AG09319 (cell line): ENCODE measurements at places on chromosomes 7 and 10.
A peak's percentile ranks its signal among the peaks of the same experiment; 100 is the strongest.

- peak; percentile 44 for DNase-seq
Measured at GRCh38 chr10:527416-527815, 162.1 kb downstream of the DIP2C start.

DNA sequence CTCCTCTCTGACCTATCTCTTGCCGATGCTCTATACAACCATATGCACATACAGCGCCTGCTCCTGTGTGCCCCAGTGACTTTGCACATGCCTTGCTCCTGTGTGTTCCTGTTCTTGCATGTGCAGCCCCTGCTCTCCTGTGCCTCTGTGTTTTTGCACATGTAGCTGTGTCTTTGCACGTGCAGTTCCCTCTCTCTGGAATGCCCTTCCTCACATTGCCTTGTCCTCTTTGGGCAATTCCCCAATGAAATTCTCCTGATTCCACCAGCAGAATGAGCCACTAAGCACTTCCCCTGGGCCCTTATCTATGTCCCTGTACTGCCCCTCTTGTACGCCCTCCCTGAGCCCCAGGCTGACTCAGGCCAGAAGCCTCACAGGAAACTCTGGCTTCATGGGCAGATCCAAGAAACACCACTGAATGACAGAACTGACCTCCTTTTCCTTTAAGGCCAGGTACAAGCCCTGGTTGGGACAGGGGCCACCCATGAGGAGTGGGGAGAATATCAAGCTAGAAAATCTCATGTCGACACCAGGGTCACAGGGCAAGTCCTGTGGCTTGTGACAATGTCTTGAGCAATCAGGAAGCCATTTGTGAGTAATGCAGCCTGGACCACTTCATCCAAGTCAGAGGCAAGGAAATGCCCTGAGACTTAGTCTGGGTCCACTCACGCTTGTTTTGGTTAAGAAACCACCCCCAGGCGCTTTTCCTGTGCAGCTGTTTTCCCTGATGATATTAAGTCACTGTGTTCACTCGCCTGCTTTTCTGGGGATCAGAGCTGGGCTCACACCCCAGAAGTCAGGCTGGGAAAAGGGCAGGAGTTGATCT lies 1.9 kb upstream of the ARHGAP22 start:
- DNase-seq, result peak; percentile 85

DNA sequence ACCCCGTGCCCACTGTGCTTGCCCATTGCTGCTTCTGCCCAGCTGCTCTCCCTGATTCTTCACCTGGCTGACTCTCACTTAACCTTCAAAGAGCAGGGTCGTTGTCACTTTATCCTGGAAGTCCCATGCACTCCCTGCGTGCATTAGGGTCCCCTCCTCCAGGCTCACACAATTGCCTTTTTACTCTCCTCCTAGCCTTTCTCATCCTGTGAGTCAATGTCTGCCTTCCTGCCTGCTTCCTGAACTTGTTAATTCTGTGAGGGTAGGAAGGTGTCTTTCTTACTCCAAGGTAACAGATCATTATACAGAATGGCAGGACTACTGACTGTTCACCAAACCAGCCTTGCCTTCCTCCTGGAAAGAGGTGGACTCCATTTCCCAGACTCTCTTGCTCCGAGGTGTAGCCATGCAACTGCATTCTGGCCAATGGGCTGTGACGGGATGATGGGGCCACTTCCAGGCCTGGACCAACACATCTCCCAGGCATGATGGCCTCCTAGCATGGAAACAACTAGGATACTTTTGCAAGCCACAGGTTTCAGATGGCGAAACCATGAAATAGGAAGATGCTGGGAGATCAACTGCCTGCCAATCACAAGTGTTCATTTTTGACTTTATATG lies 54.7 kb downstream of the ARHGAP22 start:
- no peak for DNase-seq

GRCh38 chr7:44244282-44244681 lies 43.5 kb downstream of the YKT6 start:
- no peak for DNase-seq

DNA sequence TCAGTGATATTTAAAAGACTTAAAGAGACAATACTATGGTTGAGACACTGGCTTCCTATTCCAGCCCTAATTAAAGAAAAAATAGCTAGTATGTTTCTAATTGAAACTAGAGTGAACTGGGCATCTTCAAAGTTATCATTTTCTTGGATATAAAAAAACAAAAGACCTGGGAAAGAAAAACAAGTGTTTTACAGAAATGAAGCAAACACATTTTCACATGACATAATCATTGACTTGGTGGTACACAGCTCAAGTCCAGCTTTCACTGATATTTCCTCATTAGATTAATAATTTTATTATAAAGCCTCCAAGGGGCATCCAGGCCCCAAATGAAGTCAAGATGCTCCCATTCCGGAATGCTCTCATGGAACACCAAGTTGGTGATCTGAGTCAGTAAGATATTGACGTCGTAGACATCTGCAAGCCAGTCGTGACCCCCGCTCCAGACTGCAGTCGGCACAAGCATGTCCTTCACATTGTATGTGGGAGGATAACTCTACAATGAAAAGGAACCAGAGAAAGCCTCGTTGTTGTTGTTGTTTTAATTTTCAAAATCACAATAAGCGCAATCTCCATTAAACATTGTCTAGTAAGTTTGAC lies 7.5 kb upstream of the CH25H start:
- DNase-seq, result no peak

DNA sequence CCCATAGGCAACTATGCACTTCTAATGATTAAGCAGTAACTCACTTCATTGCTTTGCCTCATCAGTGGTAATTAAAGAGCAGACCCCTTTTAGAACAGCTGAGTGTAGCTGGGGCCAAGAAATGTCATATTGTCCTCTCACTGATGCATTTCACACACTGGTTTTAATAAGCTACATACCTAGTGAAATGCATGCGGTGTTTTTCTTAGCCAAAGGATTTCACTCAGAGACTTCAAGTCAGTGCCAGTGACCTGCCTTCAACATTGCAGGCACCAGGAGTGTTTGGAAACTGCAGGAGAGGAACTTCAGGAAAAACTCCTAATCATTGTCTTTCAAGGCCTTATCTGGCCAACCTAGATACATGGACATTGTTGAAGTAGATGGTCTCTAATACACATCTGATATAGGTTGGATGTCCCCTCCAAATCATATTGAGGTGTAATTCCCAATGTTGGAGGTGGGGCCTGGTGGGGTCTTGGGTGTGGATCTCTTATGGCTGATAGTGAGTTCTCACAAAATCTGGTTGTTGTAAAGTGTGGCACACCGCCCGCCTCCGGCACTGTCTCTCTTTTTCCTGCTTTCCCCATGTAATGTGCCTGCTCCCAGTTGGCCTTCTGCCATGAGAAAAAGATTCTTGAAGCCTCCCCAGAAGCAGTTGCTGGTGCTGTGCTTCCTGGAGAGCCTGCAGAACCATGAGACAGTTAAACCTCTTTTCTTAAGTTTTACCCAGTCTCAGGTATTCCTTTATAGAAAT lies 252.7 kb upstream of the PLXDC2 start:
- DNase-seq, result no peak

- DNase-seq, result no peak
Measured at GRCh38 chr7:153523320-153524015, 528.7 kb upstream of the DPP6 start.

- no peak for DNase-seq
Measured at GRCh38 chr7:24442170-24442777, 131.0 kb upstream of the PALS2 start.

- no peak for DNase-seq
Measured at GRCh38 chr7:147980826-147981813, 609.4 kb upstream of the C7orf33 start.

DNA sequence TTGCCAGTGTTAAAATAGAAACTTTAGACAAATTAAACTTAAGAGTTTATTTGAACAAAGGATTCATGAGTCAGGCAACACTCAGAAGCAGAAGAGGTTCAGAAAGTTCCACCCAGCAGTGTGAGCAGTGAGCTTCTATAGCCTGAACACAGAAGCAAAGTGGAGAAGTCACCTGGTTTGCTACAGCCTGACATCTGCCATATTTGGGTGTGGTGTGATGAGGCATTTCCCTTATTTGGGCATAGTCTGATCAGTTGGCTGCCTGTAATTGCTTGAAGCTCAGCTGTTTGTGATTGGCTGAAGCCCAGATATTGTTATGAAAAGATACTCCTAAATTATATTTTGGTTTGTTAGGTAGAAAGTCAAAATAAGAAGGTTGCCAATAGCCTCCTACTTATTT lies 39.1 kb downstream of the VWC2 start:
- no peak for DNase-seq

- no peak for DNase-seq
Measured at GRCh38 chr10:34802692-34803091, 12.4 kb downstream of the PARD3 start.

DNA sequence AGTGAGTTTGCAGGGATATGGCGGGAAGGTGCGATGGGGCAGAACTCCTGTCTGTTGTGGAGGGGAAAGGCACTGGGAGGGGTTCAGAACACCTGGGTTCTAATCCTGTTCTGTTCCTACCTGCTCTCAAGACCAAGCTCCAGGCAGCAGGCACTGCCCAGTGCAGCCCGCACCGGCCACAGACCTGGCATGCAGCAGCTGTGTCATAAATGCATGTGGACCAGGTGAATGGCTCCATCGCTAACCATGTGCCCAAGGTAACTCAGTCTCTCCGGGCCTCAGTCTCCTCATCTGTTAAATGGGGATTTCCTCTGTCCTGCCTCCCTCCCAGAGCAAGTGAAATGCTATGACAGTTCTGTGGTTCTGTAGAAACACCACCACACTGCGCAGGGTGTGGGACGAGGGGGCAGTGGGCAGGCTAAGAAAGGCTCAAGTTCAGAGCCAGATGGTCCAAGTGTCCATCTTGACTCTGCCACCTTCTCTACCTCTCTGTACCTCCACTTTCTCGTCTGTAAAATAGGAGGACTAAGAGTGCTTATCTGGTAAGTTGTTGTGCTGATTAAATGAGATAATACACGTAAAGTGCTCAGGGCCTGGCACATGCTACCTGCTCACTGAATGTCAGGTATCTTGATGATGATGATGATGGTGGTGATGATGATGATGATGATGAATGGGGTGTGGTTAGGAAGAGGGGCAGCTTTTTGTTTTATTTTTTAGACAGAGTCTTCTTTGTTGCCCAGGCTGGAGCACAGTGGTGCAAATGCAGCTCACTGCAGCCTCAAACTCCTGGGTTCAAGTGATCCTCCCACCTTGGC lies 22.9 kb downstream of the ATP6V1F start:
- no peak for DNase-seq

DNA sequence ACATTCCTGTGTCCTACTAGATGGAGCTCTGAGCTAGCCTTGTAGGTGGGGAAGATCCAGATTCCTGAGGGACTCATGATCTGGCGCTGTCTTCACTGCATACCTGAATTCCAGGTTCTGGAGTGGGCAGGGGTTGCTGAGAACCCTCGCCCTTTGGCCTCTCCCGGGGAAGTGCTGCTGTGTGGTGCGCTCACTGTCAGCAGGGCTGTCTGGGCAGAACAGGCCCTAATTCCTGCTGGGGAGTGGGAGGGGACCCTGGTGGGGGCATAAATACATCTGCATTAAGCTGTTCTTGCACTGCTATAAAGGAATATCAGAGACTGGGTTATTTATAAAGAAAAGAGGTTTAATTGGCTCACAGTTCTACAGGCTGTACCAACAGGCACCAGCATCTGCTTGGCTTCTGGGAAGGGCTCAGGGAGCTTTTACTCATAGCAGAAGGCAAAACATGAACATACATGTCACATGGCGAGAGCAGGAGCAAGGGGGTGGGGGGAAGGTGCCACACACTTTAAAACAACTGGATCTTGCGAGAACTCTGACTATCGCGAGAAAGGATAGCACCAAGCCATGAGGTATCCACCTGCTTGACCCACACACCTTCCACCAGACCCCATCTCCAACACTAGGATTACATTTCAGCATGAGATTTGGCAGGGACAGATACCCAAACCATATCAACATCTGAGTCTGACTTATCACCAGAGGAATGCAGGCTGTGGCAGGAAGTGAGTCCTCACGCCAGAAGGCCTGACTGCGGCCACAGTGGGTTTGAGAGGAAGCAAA lies 115.0 kb downstream of the ADCY1 start:
- DNase-seq, result peak; percentile 15

GRCh38 chr7:90760892-90761291 lies 164.8 kb downstream of the CDK14 start:
- DNase-seq, result no peak

DNA sequence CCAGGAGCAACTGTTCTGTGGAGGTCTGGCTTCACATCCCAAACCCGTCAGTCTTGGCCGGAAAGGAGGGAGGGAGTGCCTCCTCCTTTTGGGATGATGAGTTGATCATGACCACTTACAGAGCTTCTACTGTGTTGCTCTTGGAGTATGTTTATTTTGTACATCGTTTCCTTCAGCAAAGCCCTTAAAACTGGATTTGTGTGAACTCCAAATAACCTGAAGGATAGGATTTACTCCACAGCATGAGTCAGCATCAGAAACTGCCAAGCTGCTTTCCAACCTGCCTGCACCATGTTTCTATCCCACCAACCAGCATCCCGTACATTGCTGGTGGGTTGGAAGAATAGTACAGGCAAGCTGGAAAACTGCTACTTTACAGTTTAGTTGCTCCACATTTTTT lies 3.5 kb downstream of the CCDC201 start:
- DNase-seq, result no peak

DNA sequence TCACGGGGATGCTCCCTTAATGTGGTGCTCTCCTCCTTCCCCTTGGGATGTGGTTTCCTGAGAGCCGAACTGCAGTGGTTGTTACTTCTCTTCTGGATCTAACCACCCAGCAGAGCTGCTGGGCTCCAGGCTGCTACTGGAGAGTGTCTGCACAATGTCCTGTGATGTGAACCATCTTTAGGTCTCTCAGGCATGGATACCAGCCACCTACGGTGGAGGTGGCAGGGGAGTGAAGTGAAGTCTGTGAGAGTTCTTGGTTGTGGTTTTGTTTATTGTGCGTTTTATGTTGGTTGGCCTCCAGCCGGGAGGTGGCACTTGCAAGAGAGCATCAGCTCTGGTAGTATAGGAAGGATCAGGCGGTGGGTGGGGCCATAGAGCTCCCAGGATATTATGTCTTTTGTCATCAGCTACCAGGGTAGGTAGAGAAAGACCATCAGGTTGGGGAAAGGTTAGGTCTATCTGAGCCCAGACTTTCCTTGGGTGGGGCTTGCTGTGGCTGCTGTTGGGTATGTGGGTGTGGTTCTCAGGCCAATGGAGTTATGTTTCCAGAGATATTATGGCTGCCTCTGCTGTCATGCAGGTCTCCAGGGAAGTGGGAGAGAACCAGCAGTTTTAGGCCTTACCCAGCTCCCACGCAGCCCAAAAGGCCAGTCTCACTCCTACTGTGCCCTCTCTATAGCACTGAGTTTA lies 87.9 kb downstream of the KIF20B start:
- DNase-seq, result no peak

- no peak for DNase-seq
Measured at GRCh38 chr7:50409856-50410745, 40.0 kb downstream of the FIGNL1 start.

GRCh38 chr7:3486841-3487240 lies 185.8 kb downstream of the SDK1 start:
- DNase-seq, result no peak

- no peak for DNase-seq
Measured at GRCh38 chr7:86956567-86956966, 102.9 kb downstream of the ELAPOR2 start.

- no peak for DNase-seq
Measured at GRCh38 chr7:6179620-6180343, 92.6 kb downstream of the CYTH3 start.

GRCh38 chr7:127665922-127666321 lies 13.9 kb downstream of the SND1 start:
- no peak for DNase-seq
